Stimulated activated CD4-positive, alpha-beta T cell treated with anti-CD3 and anti-CD28 coated beads, Interleukin-4, amount 100 ng/mL, for 4 hours (primary cell): ENCODE measurements at places on chromosomes 1 and 21.

- DNase-seq: no peak
Measured at GRCh38 chr1:16171314-16172151, 15.7 kb upstream of the EPHA2 start.

GRCh38 chr1:50521703-50522102, 98.5 kb upstream of the DMRTA2 start:
- no peak for DNase-seq

DNA sequence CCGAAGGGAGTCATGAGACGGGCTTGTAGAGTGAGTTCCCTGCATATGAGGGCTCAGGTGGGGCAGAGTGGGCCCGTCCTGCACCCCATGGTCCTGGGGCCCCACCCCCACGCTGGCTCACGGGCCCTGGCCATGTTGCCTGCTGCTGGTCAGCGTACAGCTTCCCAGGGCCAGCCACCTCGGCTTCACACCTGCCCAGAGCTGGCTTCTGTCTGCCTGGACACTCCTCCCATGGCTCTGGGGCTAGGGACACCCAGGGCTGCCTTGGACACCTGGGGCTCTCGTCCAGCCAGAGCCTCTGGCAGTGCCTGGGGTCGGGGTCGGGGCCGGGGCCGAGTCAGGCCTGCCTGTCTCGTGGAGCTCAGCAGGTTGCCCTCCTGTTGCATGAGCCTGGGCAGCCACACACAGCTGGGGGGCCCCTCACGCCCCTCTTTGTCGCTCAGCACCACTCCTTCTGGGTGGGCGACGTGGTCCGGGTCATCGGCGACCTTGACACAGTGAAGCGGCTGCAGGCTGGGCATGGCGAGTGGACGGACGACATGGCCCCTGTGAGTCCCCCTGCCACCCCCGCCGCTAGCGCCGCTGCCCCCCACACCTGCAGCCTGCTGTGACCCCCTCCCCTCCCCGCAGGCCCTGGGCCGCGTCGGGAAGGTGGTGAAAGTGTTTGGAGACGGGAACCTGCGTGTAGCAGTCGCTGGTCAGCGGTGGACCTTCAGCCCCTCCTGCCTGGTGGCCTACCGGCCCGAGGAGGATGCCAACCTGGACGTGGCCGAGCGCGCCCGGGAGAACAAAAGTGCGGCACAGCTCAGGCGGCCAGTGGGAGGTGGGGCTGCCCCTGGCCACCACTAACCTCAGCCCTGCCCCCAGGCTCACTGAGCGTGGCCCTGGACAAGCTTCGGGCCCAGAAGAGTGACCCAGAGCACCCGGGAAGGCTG, 5.5 kb upstream of the MMP23B start:
- DNase-seq: no peak

DNA sequence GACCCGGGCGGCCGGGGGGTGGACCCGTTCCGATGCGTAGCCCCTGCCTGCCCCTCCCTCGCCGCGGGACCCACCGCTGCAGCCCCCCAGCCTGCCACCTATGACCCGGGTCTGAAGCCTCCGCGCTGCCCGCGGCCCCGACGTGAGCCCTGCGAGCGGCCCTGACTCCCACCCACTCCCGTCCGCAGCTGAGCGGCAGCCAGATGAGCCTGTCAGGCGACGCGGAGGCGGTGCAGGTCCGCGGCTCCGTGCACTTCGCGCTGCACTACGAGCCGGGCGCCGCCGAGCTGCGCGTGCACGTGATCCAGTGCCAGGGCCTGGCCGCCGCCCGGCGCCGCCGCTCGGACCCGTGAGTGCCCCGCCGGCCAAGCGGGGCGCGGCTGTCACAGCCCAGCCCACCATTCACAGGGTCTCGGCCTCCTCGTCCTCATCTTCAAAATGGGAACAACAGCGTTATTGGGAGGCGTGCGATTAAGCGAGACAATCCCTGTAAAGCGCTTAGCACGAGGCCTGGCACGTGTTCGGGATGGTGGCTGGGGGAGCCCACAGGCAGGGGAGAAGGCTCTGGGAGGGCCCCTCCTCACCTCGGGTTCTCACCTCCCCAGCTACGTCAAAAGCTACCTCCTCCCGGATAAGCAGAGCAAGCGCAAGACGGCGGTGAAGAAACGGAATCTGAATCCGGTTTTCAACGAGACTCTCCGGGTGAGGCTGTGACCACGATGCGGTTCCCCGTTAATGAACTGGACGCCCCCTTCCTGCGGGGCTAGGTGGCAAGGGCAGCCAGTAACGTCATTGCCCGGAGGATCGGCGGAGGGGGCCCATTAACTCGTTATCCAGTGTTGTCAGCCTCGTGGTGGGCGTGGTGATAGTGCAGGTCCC, 8.2 kb downstream of the SYTL1 start:
- DNase-seq: no peak

DNA sequence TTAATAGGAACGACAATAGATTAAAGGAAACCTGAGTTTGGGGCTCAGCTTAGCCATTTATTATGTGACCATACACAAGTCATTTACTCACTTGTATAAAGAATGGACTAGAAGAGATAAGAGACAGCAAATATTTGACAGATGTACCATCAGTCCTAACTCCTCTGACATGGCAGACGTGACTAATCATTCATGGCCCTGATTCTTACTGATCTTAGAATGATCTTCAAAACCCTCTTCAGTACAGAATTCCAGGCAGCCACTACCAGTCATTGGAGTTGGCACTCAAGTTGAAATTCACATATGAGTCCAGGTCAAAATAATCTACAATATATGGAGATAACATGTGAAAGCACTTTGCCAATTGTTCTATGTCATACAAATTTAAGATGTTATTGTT, 21.0 kb upstream of the POU2F1 start:
- DNase-seq: no peak

DNA sequence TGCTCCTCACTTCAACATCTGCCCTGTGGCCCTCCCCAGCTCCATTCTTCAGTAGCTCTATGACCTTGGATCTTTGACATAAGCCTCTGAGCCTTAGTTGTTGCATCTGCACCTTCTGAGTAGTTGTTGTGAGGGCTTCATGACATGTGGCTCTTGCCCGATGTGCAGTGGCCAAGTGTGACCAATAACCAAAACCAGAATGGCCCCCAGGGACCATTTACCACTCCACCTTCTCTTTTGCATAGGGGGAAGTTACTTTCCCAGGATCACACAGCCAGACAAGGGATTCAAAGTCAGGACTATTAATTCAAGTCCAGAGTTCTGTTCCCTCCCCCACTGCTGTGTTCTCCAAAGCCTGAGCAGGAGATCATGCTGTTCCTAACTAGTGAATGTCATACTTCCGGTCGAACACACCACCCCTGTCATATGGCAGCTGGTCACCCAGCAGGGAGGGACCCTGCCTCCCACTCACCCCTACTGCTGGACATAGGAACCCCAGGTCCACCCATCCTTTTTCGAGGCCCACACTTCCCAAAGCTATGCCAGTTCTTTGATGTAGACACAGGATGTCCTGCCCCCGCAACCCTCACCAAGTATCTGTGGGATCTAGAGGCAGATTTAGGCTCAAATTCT, 4.0 kb downstream of the FGR start:
- DNase-seq: no peak

GRCh38 chr1:220195701-220196100, 76.6 kb downstream of the RAB3GAP2 start:
- no peak for DNase-seq

GRCh38 chr1:204925701-204926100, 55.0 kb downstream of the NFASC start:
- DNase-seq: no peak

DNA sequence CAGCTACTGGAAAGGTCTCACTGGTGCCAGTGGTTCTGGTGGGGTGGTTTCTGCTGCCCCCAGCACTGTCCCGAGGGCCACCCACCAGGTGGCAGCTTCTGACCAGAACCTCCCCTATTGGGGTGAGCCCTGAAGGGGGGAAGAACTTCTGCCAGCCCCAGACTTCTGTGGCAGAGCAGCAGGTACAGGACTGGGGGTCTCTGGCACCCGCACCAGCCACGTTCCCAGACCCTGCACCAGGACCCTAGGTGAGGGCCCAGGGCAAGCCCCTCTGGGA, 1.6 kb downstream of the PUSL1 start:
- DNase-seq: no peak

DNA sequence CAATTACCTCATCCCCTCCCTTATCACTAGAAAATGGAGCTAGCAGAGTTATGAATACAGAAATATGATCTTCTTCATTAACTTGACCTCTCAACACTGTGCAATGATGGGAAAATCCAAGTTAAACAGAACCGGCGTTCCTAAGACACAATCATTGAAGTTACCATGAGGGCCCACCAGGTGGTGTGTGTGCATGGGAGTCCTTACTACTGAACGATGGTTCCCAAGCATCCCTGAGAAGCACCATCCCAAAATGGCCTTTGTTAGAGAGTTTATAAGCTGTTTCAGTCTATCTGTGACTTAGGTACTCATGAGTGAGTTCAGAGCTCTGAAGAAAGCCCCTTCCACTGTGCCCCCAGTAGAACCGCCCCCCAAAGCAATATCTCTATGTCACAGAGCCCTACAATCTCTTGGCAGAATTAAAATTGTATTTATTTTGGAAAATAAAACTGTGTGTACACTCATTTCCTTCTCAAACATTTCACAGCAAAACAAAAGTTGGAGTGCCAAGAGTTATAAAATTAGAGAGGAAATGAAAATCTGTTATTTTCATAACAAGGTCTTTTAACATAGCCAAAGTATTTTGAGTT, 56.8 kb downstream of the PLD5 start:
- no peak for DNase-seq

DNA sequence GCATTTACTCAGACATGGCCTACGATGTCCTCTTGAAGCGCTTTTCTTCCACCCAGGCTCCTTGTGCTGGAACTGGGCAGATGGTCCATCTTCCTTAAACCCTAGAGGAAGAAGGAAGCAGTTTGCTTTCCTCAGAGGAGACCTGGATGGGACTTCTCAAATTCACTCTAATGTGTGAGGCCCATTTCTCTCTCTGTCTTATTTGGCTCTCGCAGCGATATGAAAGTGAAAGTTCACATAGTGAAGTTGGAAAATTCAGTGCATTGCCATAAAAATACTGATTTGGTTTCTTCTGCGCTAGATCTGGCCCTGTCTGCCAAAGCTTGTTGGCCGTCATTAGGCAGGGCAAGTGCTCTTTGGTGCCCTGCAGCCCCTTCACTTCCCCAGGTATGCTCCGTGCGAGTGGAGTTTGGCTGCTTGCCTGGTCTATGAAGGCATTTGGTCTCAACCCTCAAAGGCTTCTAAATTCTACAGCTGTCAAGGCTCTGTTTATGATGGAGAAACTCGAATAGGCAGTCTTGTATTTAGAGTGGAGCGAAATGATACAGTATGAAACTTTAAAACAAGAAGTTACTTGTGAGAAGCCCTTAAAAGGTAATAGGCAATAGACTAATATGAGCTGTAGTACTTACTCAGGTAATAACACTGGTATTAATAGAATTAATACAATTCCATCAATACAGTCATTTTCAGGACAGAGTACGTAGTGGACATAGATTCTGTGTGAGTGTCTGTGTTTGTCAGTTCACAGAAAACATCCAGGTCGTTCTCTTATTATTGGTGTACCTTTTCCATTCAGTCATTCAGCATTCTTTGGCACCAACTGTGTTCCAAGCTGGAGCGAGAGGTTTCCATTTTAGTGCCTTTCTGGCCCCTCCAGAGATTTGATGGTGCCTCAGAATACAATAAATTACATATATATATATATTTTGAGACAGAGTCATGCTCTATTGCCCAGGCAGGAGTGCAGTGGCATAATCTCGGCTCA, 20.5 kb downstream of the SZRD1 start:
- DNase-seq: no peak

DNA sequence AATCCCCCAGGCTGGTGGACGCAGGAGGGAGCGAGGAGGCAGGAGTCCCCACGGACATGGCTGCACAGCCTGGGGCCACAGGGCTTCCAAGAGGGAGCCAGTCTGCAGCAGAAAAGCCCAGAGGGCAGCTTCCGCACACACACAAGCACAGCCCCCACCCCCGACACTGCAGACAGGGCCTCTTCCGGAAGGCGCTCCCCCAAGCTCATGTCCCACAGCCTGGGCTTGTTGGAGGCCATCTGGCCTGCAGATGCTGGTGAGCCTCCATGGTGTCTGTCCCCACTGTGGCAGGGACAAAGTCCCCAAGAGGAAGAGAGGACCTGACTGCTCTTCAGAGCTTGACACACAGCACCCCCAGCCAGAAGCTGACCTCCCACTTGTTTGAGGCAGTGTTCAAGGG, 13.4 kb upstream of the KIAA1614 start:
- no peak for DNase-seq

DNA sequence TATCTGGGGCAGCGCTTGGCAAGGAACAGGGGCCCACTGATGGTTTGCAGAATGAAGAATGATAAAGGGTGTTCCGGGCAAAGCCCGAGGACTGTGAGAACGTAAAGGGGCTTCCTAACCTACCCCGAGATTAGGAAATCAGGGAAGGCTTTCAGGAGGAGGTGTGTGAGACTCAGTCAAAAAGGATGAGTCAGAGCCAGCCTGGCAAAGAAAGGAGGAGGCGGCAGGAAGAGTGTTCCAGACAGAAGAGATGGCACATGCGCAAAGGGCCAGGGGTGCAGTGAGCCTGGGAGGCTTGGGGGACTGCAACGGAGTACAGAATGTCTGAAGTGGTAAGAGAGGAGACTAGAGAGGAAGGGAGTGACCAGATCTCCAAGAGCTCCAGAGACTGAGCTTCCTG, 70.3 kb downstream of the RAP1GAP start:
- no peak for DNase-seq

GRCh38 chr1:17032741-17033140, 21.0 kb upstream of the ATP13A2 start:
- DNase-seq: no peak

DNA sequence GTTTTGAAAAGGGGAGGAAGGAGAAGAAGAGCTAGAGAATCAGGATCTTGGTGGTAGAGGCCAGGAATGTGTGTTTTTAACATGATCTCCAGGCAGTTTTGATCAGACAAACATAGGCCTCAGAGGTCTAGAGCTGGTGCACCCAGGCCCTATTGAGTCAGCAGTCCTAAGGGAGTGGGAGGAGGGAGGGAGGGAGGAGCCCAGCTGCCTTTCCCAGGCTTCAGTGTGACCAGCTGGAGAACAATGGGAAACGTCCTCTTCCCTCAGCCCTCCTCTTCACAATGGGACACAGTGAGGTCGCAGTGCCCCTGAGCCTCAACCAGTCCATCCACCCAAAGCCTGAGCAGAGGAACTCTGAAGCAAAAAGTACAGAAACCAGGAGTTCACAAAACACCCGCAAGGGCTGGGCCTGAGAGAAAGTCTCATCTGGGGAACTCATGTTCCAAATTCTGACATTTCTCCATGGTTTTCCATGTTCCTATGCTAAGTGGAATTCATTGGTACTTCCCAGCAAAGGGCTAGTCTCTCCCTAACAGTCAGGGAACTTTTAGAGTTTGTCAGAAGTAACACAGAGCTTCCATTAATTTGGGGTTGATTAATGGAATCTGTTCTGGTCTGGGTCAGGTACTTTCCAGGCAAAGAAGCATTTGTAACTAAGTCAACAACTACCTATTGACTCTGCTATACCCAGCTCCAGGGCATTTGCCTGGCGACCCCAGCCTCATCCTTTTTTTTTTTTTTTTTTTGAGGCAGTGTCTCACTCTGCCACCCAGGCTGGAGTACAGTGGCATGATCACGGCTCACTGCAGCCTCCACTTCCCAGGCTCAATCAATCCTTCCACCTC, 37.5 kb downstream of the ELAPOR1 start:
- no peak for DNase-seq
